ENCODE measurements at places on chromosomes 2 and 18. TPM values are rescaled to one million over a fixed set of nuclear protein-coding genes. Genes with fewer than 3 reads are reported as not detected.

TMEM178A gene
- 4.9 TPM for total RNA-seq

PCARE gene
- total RNA-seq: 3.3 TPM

PRKAG3 gene
- total RNA-seq: 19.7 TPM

SIX3 gene
- not detected for total RNA-seq

CPLX4 gene
- not detected for total RNA-seq

SULT1C4 gene
- 34.4 TPM for total RNA-seq

ALPI gene
- total RNA-seq: not detected

RNF181 gene
- total RNA-seq: 71.9 TPM

ZNF385B gene
- 0.51 TPM for total RNA-seq

MYOM1 gene
- 662 TPM for total RNA-seq

GRCh38 chr2:46520130-46520711, 40.9 kb downstream of the TMEM247 start:
- peak; percentile 70 for DNase-seq

DNA sequence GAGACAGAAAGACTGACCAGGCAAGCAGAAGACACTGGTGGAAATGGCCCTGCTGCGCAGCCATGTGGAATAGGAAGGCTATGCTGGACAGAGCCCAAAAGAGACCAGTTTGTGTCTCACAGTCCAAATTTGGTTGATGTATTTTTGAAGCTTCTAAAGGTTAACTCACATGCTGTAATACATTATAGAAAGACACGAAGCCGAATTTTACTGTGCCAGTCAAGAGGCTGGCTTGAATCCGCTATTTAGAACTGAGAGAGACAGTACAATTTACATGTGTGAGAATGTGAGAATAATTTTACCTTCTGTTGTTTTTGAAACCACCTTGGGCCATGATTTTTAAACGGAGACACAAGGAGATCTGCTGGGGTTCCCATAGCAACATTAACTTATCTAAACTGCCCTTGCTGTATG, 113.6 kb downstream of the METTL8 start:
- no peak for DNase-seq

- DNase-seq: no peak
Measured at GRCh38 chr2:203591642-203592041, 56.5 kb upstream of the RAPH1 start.

GRCh38 chr18:22564036-22564435, 146.3 kb upstream of the CTAGE1 start:
- no peak for DNase-seq

GRCh38 chr18:76042511-76042910, 452.5 kb downstream of the ZNF516 start:
- no peak for DNase-seq

- no peak for DNase-seq
Measured at GRCh38 chr18:73737990-73738389, 409.6 kb downstream of the FBXO15 start.

- no peak for DNase-seq
Measured at GRCh38 chr2:132948211-132948610, 278.2 kb upstream of the LYPD1 start.

DNA sequence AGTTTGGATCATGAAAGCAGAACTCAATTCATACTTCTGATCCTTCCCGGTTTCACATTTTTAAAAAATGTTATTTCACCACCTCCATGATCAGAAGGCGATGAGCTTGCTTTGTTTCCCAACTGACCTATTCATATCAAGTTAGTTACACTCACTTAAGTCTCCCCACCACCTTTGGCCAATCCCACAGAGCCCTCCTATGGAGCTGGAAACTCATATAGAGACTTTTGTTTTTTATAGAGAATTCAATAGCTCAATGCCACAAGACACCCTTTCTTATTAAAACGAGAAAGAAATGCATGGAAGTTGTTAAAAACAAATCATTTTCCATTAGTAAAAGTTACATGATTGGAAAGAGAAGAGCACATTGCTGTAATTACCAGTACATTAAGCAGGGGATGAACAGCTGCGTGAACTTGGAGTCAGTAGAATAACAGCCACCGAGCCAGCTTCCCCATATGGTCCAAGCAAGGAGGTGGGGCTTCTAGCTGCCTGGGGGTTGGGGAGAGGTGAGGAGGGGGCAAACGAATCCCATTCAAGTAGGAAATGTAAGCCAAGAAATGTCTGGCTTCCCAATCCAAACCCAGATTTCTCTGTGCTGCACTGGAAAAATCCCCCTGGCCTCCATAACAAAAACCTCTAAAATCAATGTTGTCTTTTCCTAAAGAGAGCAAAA, 614.5 kb downstream of the IRS1 start:
- peak; percentile 94 for DNase-seq

DNA sequence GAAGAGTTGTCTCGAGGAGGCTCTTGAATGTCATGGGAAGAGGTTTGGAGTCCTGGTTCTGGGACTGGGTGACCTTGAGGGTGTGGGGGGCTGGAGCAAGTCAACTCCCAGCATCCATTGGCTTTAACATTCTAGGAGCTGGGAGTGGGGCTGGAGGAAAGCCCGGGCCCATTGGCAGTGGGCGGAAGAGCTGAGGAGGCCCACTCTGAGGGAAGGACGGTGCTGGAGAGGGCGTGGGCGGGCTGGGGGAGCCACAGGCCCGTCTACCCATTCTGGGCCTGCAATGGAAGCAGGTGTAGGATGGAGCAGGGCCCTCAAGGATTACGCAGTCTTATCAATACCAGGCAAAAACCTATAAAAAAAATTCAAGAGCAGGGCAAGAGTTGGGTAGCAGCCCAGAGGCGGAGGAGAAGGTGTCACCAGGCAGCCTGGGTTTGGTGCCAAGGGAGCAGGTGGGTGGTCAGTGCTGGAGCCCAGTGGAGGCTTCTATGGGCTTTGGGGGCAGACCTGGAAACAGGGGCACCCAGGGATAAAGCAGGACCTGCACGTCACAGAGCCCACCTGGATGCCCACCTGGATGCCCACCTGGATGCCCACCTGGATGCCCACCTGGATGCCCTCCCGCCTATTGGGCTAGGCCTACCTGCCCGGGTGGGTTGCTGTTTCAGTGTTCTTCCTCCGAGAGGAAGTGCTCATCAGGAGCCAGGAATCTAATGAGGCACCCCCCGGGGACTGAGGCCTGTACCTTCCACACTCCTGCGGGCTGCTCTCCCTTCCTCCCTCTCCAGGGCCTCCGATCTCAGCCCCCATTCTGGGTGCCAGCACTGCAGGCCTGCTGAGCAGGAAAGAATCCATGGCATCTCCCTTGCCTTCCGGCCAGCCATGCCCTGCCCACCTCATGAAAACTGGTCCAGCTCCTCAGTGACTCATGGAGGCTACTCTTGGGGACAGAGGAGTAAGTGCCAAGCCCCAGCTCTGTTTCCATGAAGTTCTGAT, 71.3 kb downstream of the CTIF start:
- no peak for DNase-seq

DNA sequence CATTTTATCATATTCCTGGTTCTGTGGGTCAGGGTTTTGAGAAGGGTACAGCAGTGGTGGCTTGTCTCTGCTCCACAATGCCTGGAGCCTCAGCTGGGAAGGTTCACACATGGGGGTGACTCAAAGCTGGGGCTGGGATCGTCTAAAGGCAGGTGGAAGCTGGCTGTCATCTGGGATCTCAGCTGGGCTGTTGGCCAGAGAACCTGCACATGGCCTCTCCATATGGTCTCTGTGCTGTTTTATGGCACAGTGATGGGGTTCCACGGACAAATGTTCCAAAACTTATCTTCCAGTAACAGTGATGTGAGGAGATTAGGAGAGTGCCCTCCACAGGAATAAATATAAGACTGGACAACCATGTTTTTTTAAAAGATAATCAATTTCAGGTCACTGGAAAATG, 191.4 kb downstream of the SS18 start:
- peak; percentile 56 for DNase-seq

GRCh38 chr2:85851253-85852151, 37.3 kb downstream of the ST3GAL5 start:
- DNase-seq: peak; percentile 19

DNA sequence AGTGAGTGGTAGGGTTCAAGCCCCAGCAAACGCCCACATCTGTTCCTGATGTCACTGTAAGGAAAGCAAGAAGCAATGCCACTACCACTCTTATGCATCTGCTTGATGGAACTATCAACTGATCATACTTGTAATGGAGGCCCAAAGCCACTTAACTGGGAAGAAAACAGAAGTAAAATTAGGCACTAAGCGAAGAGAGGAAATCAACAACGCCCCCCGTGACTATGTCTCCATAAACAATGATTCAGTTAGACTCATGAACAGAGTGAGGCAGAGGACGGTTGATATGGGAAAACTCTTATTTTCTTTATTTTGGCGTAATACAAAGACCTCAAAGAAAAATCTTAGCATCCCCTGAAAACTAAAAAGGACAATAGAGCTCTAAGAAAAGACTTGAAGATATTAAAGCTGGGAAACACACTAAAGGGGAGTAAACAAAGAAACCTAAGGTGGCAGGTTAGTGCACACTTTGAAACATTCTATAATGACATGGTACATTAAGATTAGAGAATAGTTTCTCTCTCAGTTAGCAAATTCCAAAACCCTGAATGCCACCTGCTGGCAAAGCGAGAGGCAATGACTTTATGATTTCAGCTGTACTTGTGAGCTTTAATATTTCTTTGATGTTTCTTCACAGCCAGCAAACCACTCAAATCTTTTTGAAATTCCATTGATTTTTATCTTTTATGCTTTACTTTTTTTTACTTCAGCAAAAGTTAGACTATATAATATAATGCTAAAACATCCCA, 86.5 kb downstream of the LRP2 start:
- DNase-seq: peak; percentile 5

DNA sequence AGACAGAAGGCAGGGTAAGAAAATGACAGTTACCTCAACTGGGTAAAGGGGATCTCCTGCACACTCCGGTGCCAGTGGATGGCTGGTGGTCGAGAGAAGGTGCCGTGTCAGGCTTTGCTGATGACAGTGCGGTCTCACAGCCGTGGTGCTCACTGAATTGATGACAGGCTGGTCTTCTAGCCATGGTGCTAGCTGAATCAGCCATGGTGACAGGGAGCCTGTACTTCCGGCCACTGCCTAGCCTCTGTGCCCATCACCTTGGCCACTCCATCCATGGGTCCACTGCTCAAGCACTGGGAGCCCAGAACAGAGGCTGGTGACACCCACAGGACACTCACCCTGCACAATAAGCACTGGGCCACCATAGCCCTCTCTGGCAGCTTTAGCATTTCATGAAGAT, 315.9 kb downstream of the FBXO15 start:
- no peak for DNase-seq

DNA sequence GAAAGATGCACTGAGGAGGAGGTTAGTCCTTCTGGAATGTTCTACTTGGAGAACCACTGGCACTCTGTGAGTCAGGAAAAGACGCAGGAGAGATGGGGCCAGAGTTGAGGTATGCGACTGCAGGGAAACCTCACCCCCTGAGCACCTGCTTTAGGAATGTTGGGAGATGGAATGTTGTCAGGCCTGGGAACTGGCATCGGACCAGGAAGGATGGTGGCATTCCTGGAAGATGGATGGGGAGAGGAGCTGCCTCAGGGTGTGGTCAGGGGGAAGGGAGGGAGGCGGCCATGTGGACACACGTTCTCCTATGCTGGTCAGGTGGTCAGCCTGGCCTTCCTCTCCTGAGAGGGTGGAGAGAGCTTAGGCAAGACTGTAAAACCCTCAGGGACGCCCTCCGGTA, 146.3 kb downstream of the CELF4 start:
- DNase-seq: peak; percentile 36

DNA sequence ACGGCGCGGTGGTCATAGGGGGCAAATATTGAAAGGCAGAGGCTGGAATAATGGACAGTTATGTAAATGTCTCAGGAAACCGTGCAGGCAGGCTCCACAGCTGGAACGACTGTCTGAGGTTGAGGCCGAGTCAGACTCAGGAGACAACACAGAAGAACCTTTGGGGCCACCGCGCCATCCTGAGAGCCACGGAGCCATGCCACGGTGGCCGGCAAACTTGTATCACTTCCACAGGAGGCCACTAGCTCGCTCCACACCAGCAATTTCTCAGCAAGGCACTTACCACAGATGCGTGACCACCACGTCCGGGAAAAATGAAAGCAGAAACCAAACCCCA, 156.7 kb upstream of the SALL3 start:
- DNase-seq: no peak

DNA sequence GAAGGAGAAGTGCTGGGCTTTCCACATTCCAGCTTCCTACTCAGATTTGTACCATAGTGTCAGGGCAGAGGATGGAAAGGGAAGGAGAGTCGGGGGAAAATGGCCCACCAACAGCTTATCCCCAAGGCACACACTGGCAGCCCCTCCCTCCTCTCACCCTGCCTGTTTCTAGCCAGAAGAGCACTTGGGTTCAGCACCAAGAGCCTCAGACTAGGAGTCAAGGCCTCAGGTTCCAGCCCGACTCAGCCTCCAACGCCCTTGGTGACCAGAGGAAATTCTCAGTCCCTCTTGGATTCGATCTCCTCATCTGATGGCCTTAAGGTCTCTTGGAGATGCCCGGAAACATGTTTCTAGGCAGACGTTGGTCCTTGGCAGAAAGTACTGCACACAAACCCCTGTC, 53.9 kb downstream of the TNS1 start:
- DNase-seq: no peak

DNA sequence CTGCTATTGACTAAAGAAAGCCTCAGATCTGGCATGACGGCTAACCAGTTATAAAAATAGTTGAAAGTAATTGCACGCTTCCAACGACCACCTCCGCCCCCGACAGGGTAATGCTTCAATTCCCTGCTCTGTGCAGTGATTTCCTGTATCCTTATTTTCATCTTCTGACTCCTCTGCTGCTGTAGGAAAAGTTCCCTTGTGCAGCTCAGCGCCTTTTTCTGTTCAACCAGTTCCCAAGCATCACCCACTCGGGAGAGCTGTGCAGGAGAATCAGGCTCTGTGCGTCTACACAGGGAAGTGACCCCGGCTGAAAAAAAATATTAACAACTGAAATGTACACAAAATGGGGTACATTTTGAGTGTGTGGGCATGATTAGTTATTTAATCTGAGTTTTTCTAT, 91.3 kb upstream of the COPS8 start:
- no peak for DNase-seq

- DNase-seq: peak; percentile 11
Measured at GRCh38 chr18:72436401-72436800, 107.7 kb downstream of the CBLN2 start.

DNA sequence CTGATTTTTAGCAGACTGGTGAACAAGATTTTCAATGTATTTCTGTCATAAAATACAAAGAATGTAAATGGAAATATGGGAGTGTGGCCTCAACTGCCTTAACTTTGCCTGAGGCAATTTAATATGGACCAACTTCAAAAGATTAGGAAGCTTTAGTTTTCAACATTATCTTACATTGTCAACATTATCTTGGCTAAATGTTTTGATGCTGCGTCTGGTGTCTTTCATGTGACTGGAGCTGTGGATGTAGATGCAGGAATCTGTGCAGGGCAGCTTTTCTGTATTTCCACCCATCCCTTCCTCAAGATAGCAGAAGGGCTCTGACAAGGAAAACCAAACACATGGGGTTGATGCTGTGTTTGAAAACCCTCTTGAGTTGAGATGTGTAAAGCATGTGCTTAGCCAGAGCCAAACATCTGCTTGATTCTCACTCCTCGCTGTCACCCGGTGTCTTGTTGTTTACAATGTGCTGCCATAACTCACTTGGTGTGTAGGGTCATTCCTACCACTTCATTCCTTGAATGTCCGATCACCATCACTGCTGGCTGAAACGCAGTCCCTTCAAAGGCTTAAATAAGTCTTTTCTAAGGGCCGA, 33.0 kb downstream of the COPS8 start:
- no peak for DNase-seq

- no peak for DNase-seq
Measured at GRCh38 chr2:230797515-230798495, 66.9 kb upstream of the ITM2C start.

- no peak for DNase-seq
Measured at GRCh38 chr2:216165711-216166110, 56.6 kb downstream of the XRCC5 start.

- no peak for DNase-seq
Measured at GRCh38 chr2:154640000-154640399, 58.5 kb upstream of the KCNJ3 start.

GRCh38 chr2:235332240-235332890, 161.5 kb upstream of the AGAP1 start:
- DNase-seq: no peak
